ENCODE measurements at places on chromosomes 16 and 17. TPM values are rescaled to one million over a fixed set of nuclear protein-coding genes. Genes with fewer than 3 reads are reported as not detected.

The SOX15 gene
- total RNA-seq, result 0.69 TPM

GRCh38 chr16:54519161-54519695 is 232.6 kb upstream of the IRX3 start:
- H3K4me3 ChIP-seq, result no peak overlapping the region
- H3K4me1 ChIP-seq, result no peaks in the 10 kb centered on the region
- no peaks in the 10 kb centered on the region for H3K36me3 ChIP-seq

The RPS2 gene
- 6,265 TPM for total RNA-seq

The SNAI3 gene
- total RNA-seq, result 2.2 TPM

The WSCD1 gene
- total RNA-seq, result 0.15 TPM

DNA sequence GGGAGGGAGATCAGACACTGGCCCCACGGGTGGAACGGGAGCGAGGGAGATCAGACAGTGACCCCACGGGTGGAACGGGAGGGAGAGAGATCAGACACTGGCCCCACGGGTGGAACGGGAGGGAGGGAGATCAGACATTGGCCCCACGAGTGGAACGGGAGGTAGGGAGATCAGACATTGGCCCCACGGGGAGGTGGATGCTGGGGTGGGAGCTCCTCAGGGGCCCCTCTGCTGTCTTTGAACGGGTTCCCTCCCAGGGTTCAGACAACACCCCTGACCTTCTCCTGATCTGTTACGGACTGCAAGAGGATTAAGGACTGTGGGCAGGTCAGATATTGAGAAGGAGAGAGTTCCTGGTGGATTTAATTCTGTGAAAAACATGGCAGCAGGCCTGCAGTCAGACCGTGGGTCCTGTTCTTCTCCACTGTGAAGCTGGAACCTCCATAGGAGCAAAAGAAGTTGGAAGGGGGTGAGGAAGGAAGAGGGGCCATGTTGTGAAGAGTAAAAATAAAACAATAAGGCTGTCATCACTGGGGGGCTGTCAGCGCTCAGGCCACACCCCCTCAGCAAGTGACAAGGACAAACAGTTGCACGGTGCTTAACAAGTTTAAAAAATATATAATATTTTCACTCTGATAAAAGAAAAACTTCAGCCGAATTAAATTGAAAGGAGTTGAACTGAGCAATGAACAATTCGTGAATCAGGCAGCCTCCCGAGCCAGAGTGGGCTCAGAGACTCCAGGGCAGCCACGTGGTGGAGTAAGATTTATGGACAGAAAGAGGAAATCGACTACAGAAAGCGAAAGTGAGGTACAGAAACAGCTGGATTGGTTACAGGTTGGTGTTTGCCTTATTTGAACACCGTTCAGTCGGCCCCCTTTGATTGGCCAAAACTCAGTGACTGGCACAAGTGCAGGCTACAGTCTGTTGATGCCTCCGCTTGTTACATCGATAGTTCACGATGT is 348.7 kb upstream of the TNRC6C start:
- H3K27ac ChIP-seq, result no peak overlapping the region
- no peaks in the 10 kb centered on the region for H3K4me1 ChIP-seq
- H3K36me3 ChIP-seq, result no peaks in the 10 kb centered on the region
- H3K27me3 ChIP-seq, result peaks cover 52% of the 10 kb centered on the region
- H3K4me3 ChIP-seq, result no peak overlapping the region

- no peaks in the 10 kb centered on the region for H3K4me1 ChIP-seq
- no peak overlapping the region for H3K4me3 ChIP-seq
- no peaks in the 10 kb centered on the region for H3K27me3 ChIP-seq
- peak; percentile 78 for DNase-seq
- H3K36me3 ChIP-seq, result no peaks in the 10 kb centered on the region
These were observed 122.1 kb downstream of the SKAP1 start for GRCh38 chr17:48307814-48308411.

- H3K27ac ChIP-seq, result no peak overlapping the region
- DNase-seq, result no peak
- no peaks in the 10 kb centered on the region for H3K36me3 ChIP-seq
- H3K4me3 ChIP-seq, result no peak overlapping the region
These were observed 222.9 kb downstream of the CPPED1 start for GRCh38 chr16:12580809-12581208.

The IRX3 gene
- 2.0 TPM for total RNA-seq

- H3K4me3 ChIP-seq, result no peak overlapping the region
- H3K27ac ChIP-seq, result no peak overlapping the region
- no peaks in the 10 kb centered on the region for H3K36me3 ChIP-seq
- H3K4me1 ChIP-seq, result peaks cover 15% of the 10 kb centered on the region
These were observed 5.6 kb upstream of the CIITA start for GRCh38 chr16:10871157-10871991.

- H3K27ac ChIP-seq, result peak overlapping the region; percentile 2
- H3K36me3 ChIP-seq, result no peaks in the 10 kb centered on the region
- no peak for DNase-seq
- no peak overlapping the region for H3K4me3 ChIP-seq
These were observed 10.9 kb upstream of the MMD start for GRCh38 chr17:55432358-55433028.

The ZNF423 gene
- 0.22 TPM for total RNA-seq

DNA sequence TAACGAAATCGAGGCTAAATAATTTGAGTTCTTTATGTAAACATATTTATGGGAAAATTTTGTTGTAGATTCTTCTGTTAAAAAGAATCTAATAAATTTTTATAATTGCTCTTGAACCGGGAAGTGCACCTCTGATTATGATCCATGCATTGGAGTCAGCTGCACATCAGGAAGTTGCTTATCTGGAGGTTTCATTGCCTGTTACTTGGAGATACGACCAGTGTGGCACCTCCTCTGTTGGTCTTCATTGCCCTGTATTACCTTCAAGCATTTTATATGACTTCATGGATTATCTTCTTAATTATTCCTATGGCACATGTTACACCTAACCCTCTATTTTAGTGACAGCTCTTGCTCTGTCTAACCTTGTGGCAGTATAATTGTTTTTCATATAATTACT is 312.6 kb upstream of the TBX2 start:
- H3K4me1 ChIP-seq, result no peaks in the 10 kb centered on the region
- H3K27me3 ChIP-seq, result no peaks in the 10 kb centered on the region
- DNase-seq, result no peak
- no peak overlapping the region for H3K4me3 ChIP-seq
- no peaks in the 10 kb centered on the region for H3K36me3 ChIP-seq

DNA sequence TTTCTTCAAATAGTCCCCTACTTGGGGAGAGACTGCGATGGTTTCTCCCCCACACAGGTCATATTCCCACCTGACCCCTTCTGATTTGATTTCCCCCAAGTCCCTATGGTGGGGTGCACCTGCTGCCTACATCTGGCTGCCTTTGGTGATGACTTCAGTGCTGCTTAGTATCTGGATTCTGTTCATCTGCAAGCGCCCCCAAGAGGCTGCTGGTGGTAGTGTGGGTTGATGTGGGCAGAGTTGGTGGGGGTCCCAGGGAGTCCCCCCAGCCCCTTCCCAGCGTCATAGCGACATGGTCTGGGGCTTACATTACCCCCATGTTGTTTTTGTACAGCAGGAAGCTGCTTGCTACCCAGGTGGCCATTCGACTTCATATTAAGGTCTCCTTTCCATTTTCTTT is 99.2 kb downstream of the NTN1 start:
- H3K36me3 ChIP-seq, result no peaks in the 10 kb centered on the region
- H3K27ac ChIP-seq, result no peak overlapping the region
- no peak overlapping the region for H3K4me3 ChIP-seq
- DNase-seq, result peak; percentile 3

GRCh38 chr17:42287977-42288802 is at the start of gene STAT5A:
Gene STAT5A, plus strand, starts transcription at chr17:42288498. Its CDS starts 914 bp downstream, at chr17:42289412.
- H3K27ac ChIP-seq, result no peak within 1 kb of the TSS
- no peaks in the 10 kb centered on the region for H3K27me3 ChIP-seq
- no peak within 1 kb of the TSS for H3K4me3 ChIP-seq
- no peaks in the 10 kb centered on the region for H3K36me3 ChIP-seq
- no peak for DNase-seq

The MARVELD3 gene
- total RNA-seq, result 20.9 TPM

GRCh38 chr17:74584292-74585060 is 7.6 kb downstream of the CD300LD start:
- no peak for DNase-seq
- no peaks in the 10 kb centered on the region for H3K4me1 ChIP-seq
- peaks cover 28% of the 10 kb centered on the region for H3K27me3 ChIP-seq
- no peak overlapping the region for H3K4me3 ChIP-seq
- H3K27ac ChIP-seq, result no peak overlapping the region

GRCh38 chr16:88039591-88039990 is 88.4 kb downstream of the BANP start:
- H3K27me3 ChIP-seq, result no peaks in the 10 kb centered on the region
- H3K36me3 ChIP-seq, result no peaks in the 10 kb centered on the region
- H3K4me3 ChIP-seq, result no peak overlapping the region
- DNase-seq, result no peak

The C16orf96 gene
- 0.10 TPM for total RNA-seq

The HAPSTR1 gene
- 54.9 TPM for total RNA-seq

- no peak overlapping the region for H3K4me3 ChIP-seq
- no peak for DNase-seq
- H3K36me3 ChIP-seq, result peaks cover 6% of the 10 kb centered on the region
- H3K4me1 ChIP-seq, result peaks cover 9% of the 10 kb centered on the region
These were observed 31.8 kb downstream of the USP7 start for GRCh38 chr16:8931859-8932258.

GRCh38 chr17:73663614-73664013 is 19.4 kb upstream of the SDK2 start:
- no peaks in the 10 kb centered on the region for H3K36me3 ChIP-seq
- peaks cover 70% of the 10 kb centered on the region for H3K27me3 ChIP-seq
- no peak overlapping the region for H3K27ac ChIP-seq
- no peaks in the 10 kb centered on the region for H3K4me1 ChIP-seq
- DNase-seq, result no peak

GRCh38 chr17:50626037-50626574 is 8.6 kb upstream of the ABCC3 start:
- peak overlapping the region; percentile 9 for H3K27ac ChIP-seq
- H3K4me1 ChIP-seq, result peaks cover 9% of the 10 kb centered on the region
- H3K27me3 ChIP-seq, result no peaks in the 10 kb centered on the region
- peak; percentile 58 for DNase-seq

The CCL14 gene
- not detected for total RNA-seq

DNA sequence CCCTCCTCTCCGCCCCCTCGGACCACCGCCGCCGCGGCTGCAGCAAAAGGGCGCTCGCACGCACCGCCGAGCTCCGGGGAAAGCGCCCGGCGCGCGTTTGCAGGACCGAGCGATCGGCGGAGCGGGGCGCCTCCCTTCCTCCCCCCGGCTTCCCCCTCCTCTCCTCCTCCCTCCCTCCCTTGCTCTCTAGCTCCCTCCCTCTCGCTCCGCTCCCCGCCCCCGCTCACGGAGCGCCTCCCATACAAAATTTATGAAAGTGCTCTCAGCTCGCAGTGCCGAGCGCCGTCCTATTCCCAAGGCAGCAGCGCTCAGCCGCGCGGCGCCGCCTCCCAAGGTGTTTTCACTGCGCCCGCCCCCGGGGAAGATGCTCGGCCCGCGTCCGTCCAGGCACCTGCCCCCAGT is at the start of gene RTN4RL1:
TSS of gene RTN4RL1 (minus strand) at position 115 of the 402 bp plus-strand sequence. CDS start 469 bp downstream, outside the sequence.
- no peaks in the 10 kb centered on the region for H3K27me3 ChIP-seq
- DNase-seq, result peak; percentile 74
- H3K4me1 ChIP-seq, result peaks cover 30% of the 10 kb centered on the region
- peak within 1 kb of the TSS; percentile 63 for H3K4me3 ChIP-seq
- H3K36me3 ChIP-seq, result no peaks in the 10 kb centered on the region
- H3K27ac ChIP-seq, result peak within 1 kb of the TSS; percentile 20

The CCL22 gene
- total RNA-seq, result 0.66 TPM

GRCh38 chr16:27549464-27549745 is 308 bp downstream of the GTF3C1 start:
- no peaks in the 10 kb centered on the region for H3K36me3 ChIP-seq
- DNase-seq, result no peak
- H3K27me3 ChIP-seq, result no peaks in the 10 kb centered on the region

The PDK2 gene
- 39.1 TPM for total RNA-seq

GRCh38 chr17:58061672-58062071 is 21.5 kb upstream of the DYNLL2 start:
- no peaks in the 10 kb centered on the region for H3K36me3 ChIP-seq
- H3K27ac ChIP-seq, result no peak overlapping the region
- no peaks in the 10 kb centered on the region for H3K4me1 ChIP-seq
- no peak overlapping the region for H3K4me3 ChIP-seq
- no peak for DNase-seq

- no peaks in the 10 kb centered on the region for H3K36me3 ChIP-seq
- no peak for DNase-seq
- peaks cover 9% of the 10 kb centered on the region for H3K4me1 ChIP-seq
These were observed 2.4 kb upstream of the VAC14 start for GRCh38 chr16:70803319-70803718.

DNA sequence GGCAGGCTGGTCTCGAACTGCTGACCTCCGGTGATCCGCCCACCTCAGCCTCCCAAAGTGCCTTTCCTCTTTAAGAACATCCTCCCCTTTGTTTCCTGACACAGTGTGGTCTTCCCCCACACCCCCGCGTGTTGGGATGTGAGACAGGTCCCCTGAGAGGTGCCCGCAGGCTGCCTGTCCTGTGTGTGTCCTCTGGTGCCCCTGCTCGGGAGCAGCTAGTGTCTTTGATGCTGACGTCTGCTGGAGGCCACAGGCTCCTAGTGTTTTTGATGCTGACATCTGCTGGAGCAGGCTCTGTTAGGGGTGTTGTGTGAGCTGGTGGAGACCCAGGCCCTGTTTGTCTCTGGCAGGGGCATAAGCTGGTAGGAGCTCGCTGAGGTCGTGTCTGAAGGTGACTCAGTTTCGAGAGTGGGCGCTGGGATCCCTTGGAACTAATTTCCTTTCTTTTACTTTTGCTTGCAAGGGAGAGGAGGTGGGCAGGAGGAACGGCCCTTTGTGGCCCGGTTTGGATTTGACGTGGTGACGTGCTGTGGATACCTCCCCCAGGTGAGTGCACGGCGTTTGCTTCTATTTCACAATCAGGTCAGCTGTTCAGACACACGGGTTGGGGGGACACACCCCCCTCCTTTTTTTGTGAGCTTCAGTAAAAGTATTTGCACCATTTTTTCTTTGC is 6.0 kb downstream of the FN3KRP start:
- no peak for DNase-seq
- H3K4me1 ChIP-seq, result peaks cover 6% of the 10 kb centered on the region
- no peak overlapping the region for H3K4me3 ChIP-seq

Measured in HCT116 (cell line).